Fibroblast of the conjunctiva (primary cell): ENCODE measurements at places on chromosomes 5 and 9.

DNA sequence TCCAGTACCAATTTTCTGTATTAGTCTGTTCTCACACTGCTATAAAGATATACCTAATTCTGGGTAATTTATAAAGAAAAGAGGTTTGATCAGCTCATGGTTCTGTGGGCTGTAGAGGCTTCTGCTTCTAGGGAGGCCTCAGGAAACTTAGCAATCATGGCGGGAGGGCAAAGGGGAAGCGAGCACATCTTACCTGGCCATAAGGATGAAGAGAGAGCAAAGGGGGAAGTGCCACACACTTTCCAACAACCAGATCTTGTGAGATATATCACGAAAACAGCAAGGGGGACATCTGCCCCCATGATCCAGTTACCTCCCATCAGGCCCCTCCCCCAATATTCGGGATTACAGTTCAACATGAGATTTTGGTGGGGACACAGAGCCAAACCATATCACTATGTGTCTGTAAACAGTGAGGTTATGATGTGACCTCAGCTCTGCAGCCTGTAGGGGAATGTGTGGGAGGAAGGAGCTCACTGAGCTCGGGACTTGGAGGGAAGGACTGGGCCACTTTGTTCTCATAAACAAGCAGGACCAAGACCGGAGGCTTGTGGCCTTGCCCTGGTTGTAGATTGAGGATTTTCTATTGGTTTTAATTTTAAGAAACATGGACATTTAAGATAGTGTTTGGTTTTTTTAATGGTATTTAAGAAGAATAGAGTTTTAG lies 85.2 kb downstream of the EHMT1 start:
- no peak for DNase-seq

- DNase-seq, result no peak
Measured at GRCh38 chr9:110276781-110277180, 20.5 kb upstream of the TXN start.

DNA sequence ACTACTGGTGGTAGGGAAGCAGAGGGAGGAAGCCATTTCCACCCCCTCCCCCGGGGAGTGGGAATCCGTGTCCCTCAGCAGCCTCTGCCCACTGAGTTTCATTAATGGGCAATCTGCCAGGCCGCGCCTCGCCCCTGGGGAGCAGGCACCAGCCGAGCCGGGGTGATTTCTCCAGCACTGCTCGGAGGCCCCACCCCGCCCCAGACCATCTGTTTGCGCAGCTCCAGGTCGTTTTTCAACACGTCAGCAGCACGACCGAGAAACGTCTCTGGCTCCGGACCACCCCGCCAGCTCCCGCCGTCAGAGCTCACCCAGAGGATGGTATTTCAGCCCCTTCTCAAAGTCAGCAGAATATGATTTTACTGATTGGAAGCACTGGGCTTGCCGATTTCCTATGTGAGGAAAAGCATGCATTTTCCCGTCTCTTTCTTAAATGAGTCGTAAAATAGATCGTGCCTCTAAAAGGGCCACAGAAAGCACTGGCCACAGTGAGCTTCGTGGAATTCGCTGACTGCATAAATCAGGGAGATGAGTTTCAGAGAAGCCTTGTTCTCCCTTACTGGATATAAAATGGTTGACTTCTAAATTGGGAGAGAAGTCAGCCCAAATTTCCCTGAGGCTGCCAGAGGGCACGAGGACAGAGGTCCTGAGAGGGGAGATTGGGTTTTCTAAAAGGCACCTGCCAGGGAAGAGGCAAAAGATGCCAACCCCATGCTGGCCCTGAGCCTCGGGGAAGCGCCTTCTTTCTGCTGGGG lies 47.0 kb downstream of the OLFM1 start:
- no peak for DNase-seq

- DNase-seq, result no peak
Measured at GRCh38 chr5:89707891-89708290, 701.7 kb downstream of the CETN3 start.

DNA sequence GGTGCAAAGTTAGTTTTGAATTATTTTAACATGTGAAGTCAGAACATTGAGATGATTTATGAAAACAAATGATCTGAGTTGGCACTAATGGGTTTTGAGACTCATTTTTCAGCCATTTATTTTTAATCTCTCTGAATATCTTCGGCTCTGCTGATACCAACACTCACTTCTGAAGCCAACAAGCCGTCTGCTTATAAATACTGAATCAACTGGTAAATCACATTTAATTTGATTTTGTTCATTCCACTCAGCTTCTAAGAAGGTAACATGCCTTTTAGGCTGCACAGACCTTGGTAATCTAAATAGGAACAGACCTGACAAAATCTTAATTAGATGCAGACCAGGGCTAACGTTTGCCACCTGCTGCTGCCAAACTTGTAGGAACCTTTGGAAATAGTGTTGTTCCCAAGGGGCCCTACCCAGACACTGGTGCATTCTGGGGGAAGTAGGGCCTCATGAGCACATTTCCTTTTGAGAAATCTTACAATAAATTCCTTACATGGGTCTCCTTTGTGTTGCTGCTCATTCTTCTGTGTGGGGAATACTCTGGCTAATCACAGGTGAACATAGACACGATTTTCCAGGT lies 182.2 kb downstream of the KCTD16 start:
- no peak for DNase-seq

DNA sequence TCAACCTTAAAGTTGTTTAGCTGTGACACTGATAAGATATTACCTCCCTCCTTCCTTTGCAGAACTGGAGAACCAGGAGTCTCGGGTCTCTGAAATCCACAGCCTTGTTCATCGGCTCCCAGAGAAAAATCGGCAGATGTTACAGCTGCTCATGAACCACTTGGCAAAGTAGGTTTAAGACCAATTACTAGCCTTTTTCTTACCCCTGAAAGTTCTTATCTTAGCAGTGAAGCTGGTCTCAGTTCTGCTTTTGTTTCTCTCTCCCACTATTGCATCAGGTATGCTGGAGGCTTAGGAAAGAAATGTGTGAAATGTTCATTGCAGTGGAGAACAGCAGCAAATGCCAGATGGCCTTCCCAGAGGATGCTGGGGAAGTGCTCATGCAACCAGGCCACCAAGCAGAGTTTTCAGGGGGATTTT lies 287.4 kb downstream of the ARHGAP26 start:
- DNase-seq, result no peak

DNA sequence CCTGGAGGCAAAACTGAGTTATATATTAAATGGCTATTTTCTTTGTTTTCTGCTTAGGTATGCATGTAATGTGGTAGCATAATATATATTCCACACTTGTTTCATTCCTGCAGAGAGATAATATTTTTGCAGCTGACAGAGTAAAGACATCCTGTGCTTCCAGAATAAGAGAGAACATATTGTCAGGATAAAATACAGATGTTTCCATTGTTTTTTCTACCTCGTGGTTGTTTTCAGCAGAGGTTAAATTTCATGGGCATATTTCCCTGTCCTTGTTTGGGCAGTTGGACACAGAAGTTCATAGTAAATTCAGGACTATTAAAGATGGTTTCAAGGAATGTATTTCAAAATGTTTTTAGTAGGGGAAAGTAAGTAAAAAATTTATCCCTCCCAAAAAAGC lies 47.6 kb upstream of the MEGF10 start:
- DNase-seq, result no peak

GRCh38 chr5:52925001-52925400 lies 64.2 kb upstream of the ITGA2 start:
- no peak for DNase-seq
